ENCODE measurements at places on chromosomes 7 and 10. TPM values are rescaled to one million over a fixed set of nuclear protein-coding genes. Genes with fewer than 3 reads are reported as not detected.

The ACHE gene
- 0.24 TPM for total RNA-seq

The ENTPD1 gene
- not detected for total RNA-seq

The MMS19 gene
- 60.9 TPM for total RNA-seq

The RHEB gene
- 107 TPM for total RNA-seq

The ADIRF gene
- 112 TPM for total RNA-seq

The WNT16 gene
- total RNA-seq: 0.18 TPM

The ADAMTS14 gene
- total RNA-seq: not detected

The TMEM270 gene
- not detected for total RNA-seq

The EPO gene
- not detected for total RNA-seq

The SPOCK2 gene
- total RNA-seq: not detected

The CYP2C9 gene
- total RNA-seq: not detected

DNA sequence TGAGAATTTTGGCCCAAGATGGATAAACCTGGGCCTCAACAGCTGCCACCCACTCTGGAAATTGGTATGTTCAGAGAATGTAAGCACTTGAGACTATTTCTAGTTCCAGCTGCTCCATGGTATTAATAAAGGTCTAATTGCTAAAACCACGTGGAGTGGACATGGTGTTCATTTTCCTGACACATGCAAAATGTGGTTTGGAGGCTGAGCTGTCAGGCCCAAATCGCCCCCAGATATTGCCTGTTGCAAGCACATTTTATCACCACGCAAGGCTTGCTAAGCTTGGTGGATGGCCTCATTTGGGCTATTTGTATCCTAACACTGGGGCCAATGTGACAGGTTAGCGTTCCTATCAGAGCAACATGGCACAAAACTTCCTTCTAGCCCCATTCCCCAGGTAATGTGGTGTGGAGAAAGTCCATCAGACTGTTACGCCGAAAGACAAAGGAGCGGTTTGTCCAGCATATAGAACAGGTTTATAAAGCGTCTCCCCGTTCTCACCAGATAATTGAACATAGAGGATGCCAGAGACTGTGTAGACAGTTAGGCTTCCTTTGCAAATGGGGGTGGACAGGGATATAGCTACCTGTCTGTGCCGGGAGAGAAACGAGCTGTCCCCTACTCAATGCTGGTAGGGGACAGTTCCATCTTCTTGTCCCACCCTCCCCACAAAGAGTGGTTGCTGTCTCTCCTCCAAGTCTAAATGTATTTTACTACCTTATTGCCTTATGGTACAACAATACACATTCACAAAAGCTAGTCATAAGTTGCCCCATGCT, 78.0 kb upstream of the ANKRD1 start:
- no peak for DNase-seq

DNA sequence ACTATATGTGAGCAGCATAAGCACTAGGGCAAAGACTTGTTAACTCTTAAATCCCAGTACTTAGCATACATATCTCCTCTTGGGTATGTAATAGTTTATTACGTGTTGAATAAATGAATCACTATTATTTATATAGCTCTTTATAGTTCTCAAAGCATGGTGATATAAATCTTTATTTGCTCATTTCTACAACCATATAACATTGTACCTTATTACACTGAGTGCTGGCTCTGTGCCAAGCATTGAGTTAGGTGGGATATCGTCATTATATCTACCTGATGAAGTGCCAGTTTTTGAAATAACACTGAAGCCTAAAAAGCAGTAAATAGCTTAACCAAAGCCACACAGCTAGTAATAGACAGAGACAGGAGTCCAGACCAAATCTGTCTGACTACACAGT, 27.9 kb downstream of the AHR start:
- no peak for DNase-seq

- DNase-seq: peak; percentile 55
Measured at GRCh38 chr7:5421714-5422395, 1.8 kb downstream of the TNRC18 start.

DNA sequence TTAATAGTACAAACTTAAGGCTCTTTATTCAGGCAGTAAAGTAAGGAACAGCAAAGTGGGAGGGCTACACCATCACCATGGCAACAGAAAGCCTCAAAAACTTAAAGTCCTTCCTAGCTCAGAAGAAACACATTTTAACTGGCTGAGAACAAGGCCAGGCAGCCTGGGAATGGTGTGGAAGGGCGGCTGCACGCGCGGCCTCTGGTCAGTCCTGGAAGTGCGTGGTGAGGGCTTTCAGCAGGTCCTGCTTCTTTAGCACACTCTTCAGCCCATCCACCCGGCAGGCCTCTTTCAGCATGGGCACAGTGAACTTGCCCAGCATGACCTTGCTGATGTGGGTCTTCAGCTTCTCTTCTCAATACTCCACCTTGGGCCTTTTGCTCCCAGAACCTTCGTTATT, 133.0 kb downstream of the CYP26A1 start:
- DNase-seq: no peak

GRCh38 chr7:85457911-85458310, 271.1 kb upstream of the SEMA3D start:
- DNase-seq: no peak

- no peak for DNase-seq
Measured at GRCh38 chr10:15609246-15609645, 110.5 kb downstream of the ITGA8 start.

- no peak for DNase-seq
Measured at GRCh38 chr10:11224792-11225416, 207.2 kb downstream of the CELF2 start.

- no peak for DNase-seq
Measured at GRCh38 chr10:62912086-62912485, 95.9 kb upstream of the EGR2 start.

DNA sequence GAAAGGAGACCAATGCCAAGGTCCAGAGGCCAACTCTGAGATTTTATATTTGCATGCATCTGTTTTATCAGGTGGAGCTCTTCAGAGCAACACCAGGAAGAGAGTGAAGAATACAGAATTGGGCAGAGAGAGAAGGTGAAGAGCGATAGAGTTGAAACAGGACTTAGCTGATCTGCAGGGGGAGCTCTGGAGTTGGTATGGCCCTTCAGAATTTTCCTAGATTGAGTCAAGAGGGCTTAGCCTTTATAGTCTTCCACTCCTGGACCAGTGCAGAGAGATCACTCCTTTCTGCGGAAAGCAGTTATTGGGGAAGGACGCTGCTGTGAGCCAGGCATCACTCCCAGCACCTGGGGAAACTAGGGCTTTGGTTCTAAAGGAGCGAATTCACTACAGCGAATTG, 105.0 kb upstream of the DGKB start:
- DNase-seq: no peak

DNA sequence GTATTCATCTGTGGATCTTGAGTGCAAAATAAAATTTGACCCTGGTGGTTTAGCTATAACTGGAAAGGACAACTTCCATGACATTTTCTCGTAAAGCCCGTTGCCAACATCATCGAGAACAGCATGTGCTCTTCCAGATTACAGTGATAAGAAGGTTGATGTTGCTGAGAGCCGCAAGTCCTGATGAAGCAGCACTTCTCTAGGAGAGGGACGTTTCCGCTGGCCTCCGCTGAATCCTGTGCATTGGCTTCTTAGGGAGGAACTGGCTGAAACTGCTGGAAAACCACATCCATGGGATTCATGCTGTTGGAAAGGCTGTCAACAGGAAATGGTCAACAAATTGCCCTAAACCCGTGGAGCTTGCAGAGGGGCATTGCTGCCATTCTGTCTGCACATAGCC, 21.4 kb upstream of the ABCB5 start:
- no peak for DNase-seq

- peak; percentile 98 for DNase-seq
Measured at GRCh38 chr10:110410329-110411046, 87.2 kb upstream of the DUSP5 start.

GRCh38 chr7:43631559-43631958, 48.7 kb downstream of the STK17A start:
- DNase-seq: no peak

DNA sequence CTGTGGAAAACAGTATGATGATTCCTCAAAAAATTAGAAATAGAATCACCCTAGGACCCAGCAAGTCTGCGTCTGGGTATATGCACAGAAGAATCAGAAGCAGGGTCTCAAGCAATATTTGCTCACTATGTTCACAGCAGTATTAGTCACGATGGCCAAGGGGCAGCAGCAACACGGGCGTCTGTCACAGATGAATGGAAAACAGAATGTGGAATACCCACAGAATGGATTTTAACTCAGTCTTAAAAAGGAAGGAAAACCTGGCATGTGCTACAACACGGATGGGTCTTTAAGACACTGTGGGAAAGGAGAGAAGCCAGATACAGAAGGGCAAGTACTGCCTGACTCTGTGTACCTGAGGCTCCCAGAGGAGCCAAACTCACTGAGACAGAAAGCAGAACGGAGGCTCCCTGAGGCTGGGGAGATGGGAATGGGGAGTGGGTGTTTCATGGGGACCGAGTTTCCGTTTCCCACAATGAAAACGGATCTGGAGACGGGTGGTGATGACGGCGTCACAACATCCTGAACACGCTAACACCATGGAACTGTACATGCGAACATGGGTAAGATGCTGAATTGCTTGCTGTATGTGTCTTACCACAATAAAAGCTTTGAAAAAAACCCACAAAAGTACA, 36.7 kb upstream of the INPP5A start:
- DNase-seq: no peak

GRCh38 chr10:49080071-49080470, 35.3 kb downstream of the VSTM4 start:
- no peak for DNase-seq

DNA sequence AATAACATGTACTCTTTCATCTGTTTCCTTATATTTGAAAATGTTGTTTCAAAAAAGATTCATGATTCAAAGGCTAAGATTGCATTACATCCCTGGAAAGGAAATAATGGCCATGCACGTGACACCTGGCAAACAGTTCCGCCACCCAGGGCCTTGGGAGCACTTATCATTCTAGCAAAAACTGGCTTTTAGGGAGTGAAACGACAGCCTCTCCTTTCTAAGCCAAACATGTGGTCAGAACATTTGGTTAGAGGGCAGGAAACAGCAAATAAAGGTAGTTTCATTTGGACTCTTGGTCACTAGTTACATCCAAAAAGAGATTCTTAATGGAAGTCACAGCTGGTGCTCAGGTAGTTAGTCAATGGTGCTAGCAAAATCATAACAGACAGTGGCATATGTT, 83.5 kb downstream of the FAS start:
- DNase-seq: no peak

- no peak for DNase-seq
Measured at GRCh38 chr10:121828045-121828444, 99.8 kb downstream of the ATE1 start.

GRCh38 chr10:80410578-80411145, 2.3 kb downstream of the PRXL2A start:
- no peak for DNase-seq

DNA sequence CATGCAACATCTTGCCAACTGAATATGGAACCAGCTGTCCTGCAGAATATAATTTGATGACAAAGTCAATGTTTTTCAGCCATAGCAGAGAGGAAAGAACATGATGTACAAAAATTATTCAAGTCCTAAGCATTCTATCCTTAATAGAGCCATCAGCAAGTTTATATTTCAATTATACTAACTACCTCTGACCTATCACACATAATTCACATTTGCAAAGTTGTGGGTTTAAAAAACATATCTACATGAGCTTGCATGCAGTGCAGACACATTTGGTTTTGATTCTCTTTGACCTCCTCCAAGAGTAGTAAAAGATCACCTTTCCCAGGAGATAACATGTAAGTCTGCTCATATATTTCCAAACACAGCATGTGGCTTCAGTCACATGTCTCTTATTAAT, 126.0 kb upstream of the FGFR2 start:
- no peak for DNase-seq

GRCh38 chr7:28142650-28143049, 37.9 kb downstream of the JAZF1 start:
- DNase-seq: no peak
